Fibroblast of the conjunctiva (primary cell): ENCODE measurements at places on chromosomes 11 and 22.

- DNase-seq: no peak
Observed at GRCh38 chr11:129435499-129436245, 60.0 kb downstream of the BARX2 start.

GRCh38 chr11:48122246-48122645 lies 94.4 kb upstream of the OR4B1 start:
- DNase-seq: no peak

- peak; percentile 47 for DNase-seq
Observed at GRCh38 chr11:80958987-80959386, 1518.2 kb upstream of the TENM4 start.

- DNase-seq: no peak
Observed at GRCh38 chr11:28962502-28962901, 854.3 kb downstream of the METTL15 start.

DNA sequence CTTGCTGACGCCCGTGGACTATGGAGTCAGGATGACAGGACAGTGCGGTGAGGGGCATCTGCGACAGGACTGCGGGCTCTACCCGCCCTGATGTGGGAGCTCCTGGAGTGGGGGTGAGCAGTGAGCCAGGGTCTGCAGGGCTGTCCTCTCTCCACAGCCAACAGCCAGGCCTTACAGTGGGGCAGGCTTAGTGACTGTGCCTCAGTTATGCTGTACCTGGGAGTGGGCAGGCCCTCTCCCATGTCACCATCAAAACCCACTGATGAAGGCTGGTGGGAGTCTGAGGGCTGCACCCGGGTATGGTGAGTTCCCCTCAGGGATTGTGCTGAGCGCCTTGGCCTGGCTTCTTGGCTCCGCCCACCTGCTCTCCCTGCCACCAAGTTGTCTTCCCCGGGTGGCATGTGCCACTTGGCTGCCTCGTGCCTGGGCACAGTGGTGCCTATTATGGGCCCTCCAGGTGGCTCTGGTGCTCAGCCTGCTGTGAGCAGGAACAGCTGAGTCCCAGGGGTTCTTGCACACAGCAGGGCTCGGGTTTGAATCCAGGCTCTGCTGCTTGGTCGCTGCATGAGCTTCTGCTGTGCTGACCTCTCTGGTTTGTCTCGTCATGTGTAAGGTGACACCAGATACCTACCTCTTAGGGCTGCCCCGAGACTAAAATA lies 4.1 kb upstream of the TRIOBP start:
- no peak for DNase-seq

- no peak for DNase-seq
Observed at GRCh38 chr11:72573855-72574445, 100.3 kb downstream of the PDE2A start.

GRCh38 chr11:14386895-14387480 lies 28.0 kb upstream of the RRAS2 start:
- DNase-seq: peak; percentile 62

DNA sequence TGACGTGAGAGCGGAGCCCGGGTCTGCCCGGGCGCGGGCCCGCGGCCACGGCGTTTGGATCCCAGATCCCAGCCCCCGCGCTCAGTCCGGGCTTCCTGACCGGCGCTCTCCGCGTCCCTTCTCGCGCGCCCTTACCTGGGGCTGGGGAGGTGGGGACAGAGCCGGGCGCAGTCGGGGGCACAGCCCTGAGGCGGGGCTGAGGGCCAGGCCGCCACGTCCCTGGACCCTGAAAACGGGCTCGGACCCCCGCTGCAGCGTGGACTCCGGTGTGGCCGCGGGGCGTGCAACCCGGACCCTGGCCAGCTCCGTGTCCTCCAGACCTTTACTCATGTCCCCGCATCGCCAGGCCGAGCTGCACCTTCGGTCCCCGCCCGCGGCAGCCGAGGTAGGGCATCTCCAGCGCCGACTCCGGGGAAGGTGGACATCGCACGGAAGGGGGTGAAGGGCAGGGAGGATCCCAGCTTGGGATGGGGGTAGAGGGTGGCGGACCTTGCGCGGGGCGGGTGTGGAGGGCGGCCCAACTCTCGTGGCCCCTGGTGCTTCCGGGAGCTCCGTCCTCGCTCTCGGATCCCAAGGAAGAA lies 9.9 kb upstream of the AIFM3 start:
- DNase-seq: no peak

- peak; percentile 16 for DNase-seq
Observed at GRCh38 chr11:64787526-64788320, 9.4 kb upstream of the SF1 start.

- DNase-seq: no peak
Observed at GRCh38 chr11:16902781-16903378, 111.3 kb downstream of the PLEKHA7 start.

DNA sequence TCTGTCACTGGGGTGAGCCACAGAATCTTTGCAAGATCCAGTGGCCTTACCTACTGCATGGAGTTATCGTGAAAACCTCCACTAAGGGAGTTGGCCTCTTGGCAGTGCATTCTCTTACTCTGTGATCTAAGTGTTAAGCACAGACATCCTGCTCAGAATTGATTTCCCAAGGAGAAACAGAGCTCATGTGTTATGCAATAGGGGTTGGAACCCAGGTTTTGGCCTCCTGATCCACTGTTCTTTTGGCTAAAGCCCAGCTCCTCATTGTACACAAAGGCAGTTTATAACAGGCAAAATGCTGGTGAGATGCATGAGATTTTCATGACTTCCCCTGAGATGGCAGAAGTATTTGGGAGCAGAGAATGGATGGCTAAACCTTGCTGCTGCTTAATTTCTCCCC lies 11.8 kb downstream of the DTX4 start:
- DNase-seq: peak; percentile 44

GRCh38 chr11:9251311-9251710 lies 13.8 kb downstream of the DENND5A start:
- DNase-seq: no peak

DNA sequence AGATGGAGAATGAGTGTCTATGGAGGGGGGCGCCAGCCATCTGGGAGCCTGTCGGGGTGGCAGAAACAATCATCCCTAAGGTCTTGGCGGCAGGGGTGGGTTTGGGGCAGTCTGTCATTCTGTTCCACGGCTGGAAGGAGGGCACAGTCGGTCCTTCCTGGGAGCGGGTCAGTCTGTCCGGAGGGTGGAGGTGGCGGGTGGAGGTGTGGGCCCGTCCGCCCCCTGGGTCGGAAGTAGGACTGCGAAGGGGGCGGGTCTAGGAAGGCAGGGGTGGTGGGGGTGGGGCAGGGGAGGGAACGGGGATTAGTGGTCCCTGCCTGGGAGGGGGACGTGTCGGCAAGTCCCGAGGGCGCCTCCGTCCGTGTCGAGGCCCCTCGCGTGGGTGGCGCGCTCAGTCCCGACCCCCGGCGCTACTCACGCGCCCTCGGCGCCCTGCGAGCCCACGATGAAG lies 461 bp downstream of the TBC1D10A start:
- no peak for DNase-seq

DNA sequence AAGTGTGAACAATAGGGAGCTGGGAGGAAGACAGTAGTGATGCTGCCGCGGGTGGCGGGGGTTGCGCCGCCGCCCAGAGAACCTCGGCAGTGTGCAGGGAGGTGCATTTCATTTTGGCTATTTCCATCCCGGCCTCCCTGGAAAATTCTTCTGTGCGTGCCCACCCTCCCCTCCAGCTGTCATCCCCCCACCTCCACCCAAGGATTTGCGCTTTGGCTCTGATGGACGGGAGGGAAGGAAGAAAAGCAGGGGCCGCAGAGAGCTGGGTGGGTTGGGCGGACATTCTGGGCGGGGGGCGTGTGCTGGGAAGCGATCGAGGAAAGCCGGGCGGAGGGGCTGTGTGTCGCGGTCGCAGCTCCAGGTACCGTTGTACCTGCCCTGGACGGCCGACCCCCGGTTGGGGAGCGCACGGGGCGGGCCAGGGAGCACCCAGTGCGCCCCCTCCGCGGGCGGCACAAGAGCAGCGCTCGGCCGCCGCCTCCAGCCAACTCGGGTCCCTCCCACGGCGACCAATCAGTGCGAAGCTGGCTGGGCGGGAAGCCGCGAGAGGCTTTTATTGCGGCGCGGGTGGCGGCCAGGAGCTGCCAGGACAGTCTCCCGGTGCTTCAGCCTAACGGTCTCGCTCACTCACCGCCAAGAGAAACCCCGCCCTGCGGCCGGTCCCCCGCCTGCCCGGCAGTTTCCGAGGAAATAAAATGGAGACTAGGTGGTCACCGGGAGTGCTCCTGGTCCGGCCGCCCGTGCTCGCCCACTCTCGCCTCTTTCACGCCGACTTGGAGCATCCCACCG lies 1.6 kb downstream of the NCAM1 start:
- no peak for DNase-seq

DNA sequence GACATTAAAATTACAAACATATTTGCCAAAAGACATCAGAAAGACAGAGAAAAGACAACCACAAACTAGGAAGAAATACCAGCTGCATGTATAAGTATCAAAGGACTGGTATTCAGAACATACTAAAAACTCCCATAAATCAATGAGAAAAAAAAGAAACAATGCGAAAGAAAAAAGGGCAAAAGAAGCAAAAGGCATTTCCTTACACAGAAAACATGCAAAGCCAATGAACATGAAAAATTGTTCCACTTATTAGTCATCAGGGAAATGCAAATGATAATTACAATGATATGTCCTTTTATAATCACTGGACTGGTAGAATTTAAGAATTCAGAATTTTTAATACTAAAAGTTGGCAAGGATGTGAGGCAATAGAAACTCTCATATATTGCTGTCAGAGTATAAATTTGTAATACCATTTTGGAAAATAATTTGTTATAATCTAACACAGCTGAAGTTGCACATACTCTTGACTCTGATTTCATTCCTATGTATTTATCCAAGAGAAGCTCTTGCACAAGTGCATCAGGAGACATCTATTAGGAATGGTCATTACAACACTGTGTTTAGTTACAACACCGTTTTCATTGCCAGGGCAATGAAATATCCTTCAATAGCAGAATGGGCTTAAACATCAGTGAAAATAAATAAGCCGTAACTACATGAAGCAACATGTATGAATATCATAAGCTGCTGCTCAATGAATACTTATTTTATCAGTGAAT lies 279.7 kb downstream of the SWAP70 start:
- peak; percentile 98 for DNase-seq

- no peak for DNase-seq
Observed at GRCh38 chr11:32479291-32479690, 44.0 kb upstream of the WT1 start.

DNA sequence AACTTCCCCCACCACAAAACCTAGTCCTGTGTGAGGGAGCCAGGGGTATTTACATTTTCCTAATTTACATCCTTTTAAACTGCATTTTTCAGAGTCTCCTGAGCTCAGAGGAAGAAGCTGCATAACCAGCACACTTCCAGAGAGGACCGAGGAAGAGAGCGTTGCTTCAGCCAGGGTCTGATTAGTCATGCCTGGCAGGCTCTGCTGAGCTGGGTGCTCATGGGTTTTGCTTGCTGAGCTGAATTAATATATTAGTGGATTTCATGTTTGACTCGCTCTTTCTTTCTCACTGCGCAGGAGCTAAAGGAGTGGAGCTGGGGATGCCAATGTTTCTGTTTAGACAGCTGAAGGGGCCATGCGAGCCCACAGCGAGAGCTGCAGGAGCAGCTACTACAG lies 539.3 kb upstream of the B3GAT1 start:
- peak; percentile 39 for DNase-seq

DNA sequence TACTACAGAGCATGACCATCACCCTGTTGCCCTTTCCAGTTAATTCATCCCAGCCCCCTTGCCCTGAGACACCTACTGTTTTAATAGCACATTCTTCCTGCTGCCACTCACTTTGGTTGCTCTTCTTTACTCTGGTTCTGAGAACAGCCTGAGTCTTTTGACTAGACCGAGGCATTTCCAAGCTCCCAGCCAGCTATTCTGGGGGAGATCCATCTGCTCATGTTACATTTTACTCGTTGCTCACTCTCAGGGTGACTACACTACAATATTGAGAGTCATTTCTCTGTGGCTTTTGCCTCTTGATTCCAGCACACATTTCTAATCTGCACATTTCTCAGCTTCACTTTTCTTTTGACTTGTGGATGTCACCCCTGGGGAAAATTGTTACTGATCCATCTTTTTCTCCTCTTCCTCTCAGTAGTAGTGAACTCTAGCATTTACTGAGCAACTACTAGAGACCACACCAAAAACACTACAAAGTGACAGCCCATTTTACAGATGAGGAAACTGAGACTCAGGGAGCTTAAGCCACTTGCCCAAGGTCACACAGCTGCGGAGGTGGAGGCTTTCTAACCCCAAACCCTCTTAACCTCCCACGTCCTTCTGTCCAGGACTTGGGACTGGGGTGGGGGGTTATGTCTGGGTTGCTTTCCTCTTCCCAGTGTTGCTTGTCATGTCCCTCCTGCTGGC lies 117.8 kb downstream of the C11orf91 start:
- DNase-seq: no peak

GRCh38 chr11:75925785-75926164 lies 110.8 kb downstream of the UVRAG start:
- DNase-seq: no peak

- DNase-seq: no peak
Observed at GRCh38 chr11:69012092-69013008, 696 bp downstream of the MRGPRF start.

- DNase-seq: no peak
Observed at GRCh38 chr11:46380340-46381047, 975 bp upstream of the MDK start.

DNA sequence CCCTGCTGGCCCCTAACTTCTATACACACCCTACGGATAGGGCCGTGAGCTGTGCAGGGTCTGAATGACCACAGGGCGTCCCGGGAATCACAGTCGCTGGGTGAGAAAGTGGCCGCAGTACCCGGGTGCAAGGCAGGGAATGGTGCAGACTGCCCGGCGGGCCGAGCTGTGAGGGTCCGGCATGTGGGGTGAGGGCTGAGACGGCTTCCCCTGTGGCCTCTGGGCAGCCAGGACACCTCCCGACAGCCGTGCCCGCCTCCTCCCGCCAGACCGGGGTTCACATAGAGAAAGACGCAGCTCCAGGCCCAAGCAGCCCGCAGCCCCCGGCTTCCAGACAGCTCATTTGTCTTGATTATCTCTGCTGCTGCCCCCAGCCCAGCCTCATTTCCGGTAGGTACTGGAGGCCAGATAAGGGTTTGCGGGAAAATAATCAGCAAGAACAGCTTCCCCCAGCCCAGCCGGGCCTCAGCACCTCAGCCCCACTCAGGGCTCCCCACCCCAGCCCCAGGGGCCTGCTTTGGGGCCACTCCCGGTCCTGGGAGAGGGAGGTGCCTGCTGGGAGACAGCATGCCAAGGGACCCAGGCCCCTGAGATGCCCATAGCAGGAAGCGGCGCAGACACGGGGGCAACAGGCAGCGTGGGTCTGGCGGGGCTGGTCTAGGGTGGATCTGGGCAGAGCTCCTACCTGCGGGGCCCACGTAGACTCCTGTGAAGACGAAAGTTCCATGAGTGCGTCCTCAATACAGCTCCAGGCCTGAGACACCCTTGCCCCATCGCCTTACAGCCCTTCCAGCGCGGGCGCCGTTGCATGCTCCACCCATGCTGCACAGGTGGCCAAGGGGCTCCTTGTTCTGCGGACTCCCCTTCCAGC lies 123.1 kb downstream of the BRD1 start:
- DNase-seq: no peak

GRCh38 chr11:130711193-130711592 lies 205.1 kb downstream of the SNX19 start:
- DNase-seq: no peak

GRCh38 chr11:111978028-111978771 lies 41.1 kb downstream of the DIXDC1 start:
- DNase-seq: peak; percentile 45

GRCh38 chr11:13535819-13536218 lies 40.0 kb upstream of the PTH start:
- no peak for DNase-seq

GRCh38 chr11:92109466-92109865 lies 115.2 kb upstream of the FAT3 start:
- DNase-seq: no peak
